ENCODE measurements at places on chromosomes 6 and 20.

- DNase-seq: no peak
Measured at GRCh38 chr20:32925481-32926196, 66.9 kb downstream of the EFCAB8 start.

DNA sequence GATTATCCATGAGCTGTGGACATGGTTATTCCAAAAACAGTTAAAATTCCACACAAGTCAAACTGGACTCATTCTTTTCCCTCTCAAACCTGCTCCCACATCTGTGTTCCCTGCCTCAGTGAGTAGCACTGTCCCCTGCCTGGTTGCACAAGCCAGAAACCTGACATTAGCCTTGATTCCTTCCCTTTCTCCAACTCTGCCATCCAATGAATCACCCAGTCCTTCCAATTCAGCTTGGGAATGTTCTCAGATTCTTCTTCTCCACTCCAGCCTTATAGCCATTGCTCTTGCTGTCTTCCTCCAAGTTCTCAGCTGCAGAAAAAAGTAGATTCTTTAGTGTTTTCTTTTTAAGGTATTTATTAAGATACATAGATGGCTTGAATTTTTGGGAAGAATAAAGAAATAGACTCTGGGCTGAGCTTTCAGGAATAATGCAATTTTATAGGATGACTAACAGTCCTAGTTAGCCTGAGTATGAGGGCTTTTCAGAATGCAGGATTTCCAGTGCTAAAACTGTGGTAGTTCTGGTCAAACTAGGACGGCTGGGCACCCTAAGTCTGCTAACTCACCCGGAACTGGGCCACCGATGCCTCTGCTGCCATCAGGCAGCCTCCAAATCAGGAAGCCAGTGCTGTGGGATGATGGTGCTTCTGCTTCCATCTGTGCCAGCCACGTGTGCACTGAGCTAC is 18.2 kb upstream of the SASH1 start:
- DNase-seq: no peak

DNA sequence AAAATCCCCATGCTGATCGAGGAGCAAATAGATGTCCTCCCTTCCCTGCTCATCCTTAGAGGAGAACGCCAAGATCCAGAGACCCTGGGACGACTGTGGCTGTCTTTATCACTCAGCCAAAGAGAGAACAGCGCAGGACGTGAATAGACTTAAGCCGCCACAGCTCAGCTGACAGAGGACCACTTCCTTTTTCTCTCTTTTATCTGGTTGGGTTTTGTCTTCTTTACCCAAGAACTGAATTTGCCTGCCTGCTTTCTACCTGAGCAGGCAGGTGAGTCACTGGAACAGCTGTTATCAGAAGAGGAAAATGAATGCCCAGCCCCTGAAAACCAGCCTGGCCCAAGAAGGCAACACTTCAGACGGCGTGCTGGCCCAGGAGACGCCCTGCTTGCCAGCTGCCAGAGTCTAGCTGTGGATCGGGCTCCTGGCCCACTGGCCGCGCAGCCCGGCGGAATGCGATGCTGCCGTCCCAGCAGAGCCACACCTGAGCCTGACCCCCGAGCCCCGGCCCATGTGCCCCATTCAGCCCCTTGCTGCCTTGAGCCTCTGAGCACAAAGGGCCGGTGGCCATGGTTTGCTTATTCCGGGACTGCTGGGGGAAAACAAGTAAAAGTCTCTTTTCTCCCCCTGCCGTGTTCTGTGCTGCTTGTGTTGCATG is 82.1 kb downstream of the TCP11 start:
- no peak for DNase-seq

- DNase-seq: no peak
Measured at GRCh38 chr20:57932227-57932864, 222.5 kb upstream of the PMEPA1 start.

GRCh38 chr6:30547454-30547853 is 8.8 kb downstream of the GNL1 start:
- DNase-seq: no peak

Data from activated CD4-positive, CD25-positive, alpha-beta regulatory T cell (primary cell).